HCEC 1CT (cell line): ENCODE measurements at places on chromosomes 16 and 17.

- DNase-seq: peak; percentile 83
Observed at GRCh38 chr16:25126820-25127232, 15.3 kb downstream of the LCMT1 start.

DNA sequence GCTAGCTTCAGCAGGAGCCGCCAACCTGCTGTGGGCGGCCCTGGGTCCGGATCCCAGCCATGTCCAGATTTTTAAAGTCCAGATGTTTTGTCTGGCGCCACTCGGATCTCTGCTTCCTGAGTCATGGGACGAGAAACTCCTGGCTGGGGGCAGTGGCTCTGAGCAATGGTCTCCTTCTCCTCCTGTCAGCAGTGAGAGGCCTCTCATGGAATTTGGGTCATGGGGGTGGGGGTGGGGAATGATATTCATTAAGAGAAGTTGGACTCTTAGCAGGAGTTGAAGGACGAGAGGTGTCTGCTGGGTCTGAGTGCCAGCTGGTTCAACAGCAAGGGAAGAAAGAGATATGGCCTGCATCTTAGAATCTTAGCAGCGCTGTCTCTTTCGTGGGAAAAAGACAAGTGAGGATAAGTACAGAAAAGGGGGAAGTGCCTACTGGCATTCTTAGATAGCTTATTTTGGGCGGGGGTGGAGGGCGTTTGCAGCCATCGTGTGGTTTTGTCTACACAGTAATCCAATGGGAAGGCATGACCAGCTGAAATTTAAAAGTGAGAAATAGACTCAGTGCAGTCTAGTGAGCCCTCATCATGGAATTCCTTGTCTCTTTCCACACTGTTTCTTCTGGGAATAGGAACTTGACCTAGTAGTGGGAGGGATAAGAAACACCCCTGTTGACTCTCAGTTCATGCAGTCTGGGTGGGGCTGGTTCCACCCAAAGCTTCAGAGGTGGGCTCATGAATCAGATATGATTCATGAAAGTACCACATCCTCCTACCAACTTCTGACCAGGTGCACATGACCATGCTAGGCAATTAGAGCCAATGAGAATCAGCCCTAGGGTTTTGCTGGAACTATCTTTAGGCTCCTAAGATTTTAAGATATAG is 80.5 kb downstream of the MYH13 start:
- DNase-seq: no peak

DNA sequence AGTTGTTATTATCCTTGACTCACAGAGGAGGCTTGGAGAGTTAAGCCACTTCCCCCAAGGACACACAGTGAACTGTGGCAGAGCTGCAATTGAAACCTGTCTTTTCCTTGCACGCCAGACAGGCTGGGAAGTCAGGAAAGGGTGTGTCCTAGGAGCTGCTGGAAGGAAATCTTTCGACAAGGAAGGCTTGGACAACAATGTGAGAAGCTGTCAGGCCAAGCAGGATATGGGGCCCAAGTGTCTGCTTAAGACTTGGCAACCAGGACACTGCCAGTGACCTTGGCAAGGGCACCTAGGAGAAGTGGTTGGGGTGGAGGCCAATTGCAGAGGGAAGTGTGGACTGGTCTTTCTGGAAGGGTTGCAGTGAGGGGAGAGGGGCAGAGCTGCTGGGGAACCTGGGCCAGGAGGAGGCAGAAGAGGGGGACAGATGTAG is 2.1 kb upstream of the CAMKK1 start:
- DNase-seq: peak; percentile 12

- DNase-seq: no peak
Observed at GRCh38 chr16:62068747-62069146, 32.5 kb upstream of the CDH8 start.

DNA sequence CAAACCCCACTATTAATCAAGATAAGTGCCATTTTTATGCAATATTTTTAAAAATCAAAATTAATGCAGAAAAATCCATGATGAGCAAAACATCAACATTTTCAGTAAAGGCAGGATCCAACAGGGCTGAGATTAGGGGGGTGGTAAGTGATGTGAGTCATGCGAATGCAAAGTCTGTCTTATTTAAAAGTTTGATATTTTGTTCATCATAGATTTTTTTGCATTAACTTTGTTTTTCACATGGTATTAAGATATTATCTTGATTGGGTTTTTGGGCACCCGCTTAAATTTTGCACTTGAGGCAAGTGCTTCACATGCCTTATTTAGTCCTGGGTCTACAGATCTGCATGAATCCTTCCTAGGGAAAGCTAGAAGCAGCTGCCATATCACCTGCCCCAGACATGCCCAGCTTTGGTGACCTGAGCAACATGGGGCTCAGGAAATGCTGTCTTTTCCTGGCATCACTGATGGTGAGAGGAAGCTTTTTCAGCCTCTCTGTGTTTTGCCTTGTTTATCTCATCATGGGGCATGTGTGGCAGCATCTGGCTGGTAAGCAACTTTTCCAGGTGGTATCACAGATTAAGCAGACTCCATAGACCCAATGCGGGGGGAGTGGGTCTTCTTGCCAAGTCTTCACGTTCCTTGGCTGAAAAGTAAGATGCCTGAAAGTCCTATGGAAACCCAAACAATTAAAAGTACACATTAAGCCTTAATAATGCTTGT is 57.6 kb upstream of the NFAT5 start:
- DNase-seq: no peak

GRCh38 chr17:51818777-51819176 is 339.7 kb downstream of the CA10 start:
- no peak for DNase-seq

DNA sequence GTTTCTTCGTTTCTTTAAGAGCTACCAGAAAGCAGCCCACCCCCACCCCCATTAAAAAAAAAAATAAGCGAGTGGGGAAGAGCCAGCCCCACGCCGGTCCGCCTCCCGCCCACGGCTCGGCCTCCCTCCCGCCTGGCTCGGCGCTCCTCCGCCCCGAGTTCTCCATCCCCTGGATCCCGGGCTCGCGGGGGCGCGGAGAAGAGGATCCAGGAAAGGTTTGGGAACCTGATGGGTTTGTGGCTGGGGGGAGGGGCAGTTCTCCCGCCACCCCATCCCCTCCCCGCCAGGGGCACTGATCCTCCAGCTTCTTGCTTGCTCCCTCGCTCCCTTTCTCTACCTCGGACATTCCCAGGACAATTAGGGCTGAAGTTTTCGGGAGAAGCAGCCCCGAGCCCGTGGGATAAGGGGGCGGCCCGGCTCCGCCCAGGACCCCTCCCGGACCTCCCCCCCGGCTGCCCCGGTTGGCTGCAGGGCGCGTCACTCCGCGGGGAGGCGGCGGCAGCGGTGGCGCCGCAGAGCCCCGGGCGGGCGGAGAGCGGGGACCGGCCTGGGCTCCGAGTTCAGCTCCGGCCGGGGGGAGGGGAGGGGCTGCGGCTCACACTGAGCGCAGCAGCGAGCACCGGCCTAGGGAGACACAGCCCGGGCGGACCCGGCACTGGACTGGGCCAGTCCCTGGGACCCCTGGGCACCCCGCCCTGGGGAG is 1.0 kb upstream of the SALL1 start:
- DNase-seq: no peak

DNA sequence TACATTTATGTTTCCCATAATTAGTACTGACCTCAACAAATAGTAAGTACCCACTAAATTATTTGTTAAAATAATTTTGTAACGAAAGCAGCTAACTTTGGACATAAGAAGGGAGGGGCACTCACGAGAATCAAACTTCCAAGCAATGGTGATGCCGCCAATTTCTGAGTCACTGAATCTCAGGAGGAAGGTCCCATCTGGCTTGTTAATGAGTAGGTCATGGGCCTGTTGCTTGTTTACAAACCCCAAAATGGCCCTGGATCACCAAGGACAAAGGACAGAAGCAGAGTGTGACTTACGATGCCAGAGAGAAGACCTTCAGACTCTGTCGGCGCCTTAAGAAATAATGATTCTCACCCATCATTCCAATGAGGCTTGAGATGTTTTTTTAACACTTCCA is 15.8 kb upstream of the GHDC start:
- no peak for DNase-seq

DNA sequence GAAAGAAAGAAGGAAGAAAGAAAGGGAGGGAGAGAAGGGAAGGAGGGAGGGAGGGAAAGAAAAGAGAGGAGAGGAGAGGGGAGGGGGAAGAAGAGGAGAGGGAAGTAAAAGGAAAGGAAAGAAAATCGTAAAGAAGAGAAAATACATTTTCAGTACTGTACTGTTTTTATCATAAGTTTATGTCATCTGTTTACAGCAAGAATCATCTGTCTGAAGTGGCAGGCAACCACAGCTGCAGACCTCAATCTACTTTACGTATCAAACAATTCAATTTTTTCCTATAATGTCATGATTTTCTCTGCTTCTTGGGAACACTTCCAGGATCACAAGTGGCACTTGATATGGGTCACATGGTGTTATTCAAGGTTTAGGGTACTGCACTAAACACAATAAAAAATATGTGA is 58.3 kb downstream of the USP32 start:
- DNase-seq: no peak

DNA sequence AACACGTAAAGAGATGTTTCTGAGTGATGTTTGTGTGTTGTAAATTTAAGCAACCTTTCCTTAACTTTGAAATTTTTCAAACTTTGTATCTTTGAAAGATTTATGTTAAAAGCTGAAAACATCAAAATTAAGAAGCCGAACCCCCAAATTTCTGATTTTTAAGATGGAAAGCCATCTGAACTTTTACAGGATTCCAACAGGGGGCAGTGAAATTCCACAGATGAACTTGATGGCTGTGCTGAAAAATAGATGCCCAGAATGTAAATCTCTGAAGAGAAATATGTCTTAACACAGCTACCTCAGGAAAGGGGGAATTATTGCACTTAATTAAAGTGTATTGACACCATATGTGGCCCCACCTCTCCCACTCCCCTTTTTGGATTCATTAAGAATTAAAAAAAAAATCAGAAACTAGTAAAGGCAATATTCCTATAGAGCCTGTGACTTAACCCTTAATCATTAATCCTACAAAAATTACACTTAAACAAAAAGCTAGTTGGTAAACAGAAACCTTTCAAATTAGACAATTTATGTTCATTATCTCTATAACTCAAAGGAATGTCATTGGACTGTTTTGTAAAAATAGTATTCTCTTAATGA is 597.9 kb downstream of the KCNJ2 start:
- peak; percentile 51 for DNase-seq

DNA sequence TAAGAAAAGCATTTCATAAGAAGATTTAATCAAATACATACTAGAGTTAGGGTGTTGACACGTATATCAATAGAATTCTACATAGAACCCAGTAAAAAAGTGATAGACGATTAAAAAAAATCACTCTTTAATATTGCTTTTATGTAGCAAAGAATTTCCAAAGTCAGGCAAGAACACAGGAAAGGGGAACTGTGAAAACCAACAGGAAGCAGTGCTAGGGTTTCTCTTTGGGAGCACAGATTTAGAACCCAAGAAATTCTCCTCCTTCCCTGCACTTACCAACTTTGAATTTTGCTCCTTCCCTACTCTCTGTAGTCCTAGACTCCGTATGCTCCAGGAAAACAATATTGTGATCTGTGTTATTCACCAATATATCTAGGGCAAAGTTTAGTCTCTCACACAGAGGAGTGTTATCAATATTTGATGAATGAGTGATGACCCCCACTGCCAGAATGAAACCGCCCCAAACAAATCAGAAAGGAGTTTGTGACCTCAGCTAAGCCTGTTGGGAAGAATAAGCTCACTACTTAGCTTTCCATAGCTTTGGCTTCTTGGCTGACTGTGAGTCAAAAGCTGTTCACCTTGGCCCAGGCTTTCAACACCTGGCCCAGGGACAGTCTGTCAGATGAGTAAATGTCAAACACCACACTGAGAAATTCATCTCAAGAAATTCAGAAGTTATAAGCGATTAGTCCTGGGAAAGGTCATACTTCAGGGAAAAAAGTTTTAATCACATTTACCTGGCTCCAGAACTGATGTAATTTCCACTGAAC is 8.6 kb downstream of the RFWD3 start:
- no peak for DNase-seq

DNA sequence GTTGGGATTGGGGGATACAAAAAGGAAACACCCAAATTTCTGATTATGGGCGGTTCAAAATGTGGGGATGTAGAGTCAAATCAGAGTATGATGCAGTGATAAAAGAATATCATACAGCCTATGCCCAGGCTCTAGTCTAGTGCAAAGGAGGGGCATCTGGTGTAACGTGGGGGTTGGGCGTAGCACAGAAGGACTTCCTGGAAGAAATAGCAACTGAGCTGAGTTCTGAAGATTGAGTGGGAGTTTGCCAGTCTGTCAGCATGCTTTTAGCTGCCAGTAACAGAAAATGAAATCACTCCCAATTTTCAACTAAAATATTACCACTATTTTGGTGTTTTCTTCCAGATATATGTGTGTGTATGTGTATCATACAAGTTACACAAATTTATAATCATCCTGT is 196.9 kb downstream of the SPECC1 start:
- no peak for DNase-seq

DNA sequence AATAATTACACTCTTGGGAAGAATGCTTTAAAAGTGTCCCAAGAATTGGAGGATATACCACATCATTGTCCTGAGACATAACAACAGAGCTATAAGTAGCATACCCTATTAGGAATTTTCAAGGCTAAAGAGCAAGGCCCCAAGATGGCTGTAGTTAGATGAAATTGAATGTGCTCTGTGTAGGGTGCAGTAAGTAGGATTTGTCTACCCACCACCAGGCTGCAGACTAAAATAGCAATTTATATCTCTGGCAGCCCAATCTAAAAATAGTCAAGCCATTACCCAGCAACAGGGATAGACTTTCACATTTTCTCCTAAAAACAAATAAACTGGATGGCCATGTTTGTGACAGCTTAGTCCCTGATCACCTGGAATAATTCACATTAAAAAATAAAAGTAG is 5.6 kb downstream of the MMD start:
- no peak for DNase-seq

DNA sequence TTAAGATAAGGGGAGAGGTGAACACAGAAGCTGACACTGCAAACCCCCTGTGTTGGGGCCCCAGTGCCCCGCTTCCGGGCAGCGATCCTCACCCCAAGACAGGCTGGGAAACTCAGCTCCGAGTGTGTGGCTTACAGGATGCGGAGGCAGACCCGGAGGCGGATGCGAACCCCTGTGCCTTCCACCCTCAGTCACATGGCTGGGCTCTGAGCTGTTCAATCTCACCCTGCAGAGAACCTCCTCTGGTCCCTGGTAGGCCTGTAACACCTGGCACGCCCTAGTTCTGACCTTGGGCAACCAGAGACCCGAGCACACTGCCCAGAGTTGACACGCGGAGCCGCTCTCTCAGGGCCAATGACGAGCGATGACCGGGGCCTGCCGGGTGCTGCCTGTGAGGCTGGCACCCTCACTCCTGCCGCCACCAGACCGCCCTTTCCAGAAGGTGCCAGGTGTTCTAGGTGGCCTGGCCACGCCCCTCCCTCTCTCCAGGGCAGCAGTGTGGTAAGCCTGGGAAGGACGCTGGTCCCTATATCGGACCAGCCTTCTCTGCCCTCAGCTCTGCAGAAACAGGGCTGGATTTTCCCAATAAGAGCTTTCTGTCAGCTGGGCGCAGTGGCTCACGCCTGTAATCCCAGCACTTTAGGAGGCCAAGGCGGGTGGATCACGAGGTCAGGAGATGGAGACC is 23.3 kb downstream of the MEAK7 start:
- DNase-seq: no peak
